ENCODE measurements at places on chromosomes 1 and 21.

GRCh38 chr21:30740462-30740861 is 6.6 kb downstream of the KRTAP21-2 start:
- no peak for DNase-seq

DNA sequence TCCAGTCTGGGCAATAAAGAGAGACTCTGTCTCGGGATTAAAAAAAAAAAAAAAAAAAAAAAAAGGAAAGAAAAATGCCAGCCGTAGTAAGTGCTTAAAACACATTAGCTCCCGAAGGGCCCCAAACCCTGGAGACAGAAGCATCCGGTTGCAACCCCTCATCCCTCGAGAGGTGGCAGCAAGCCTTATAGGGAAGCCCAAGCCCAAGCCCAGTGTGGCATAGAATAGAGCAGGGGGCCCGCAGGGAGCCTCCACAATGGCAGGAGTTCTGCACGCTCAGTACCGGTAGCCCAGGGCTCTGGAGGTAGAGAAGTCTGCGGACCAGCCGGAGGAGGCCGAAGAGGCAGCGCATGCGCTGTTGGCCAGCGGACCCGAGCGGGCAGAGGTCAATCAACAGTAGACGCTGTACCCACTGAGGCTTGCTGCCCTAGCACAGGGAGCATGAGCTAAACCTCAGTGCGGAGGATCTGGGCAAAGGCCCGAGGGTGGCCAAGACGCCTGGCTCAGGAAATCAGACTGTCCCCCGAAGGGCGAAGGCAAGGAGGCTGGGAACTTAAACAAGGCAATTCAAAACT is 34.1 kb upstream of the C1orf198 start:
- DNase-seq: no peak

- DNase-seq: no peak
Measured at GRCh38 chr1:67939942-67940341, 106.7 kb upstream of the GNG12 start.

GRCh38 chr1:29368936-29369932 is 132.9 kb downstream of the PTPRU start:
- no peak for DNase-seq

DNA sequence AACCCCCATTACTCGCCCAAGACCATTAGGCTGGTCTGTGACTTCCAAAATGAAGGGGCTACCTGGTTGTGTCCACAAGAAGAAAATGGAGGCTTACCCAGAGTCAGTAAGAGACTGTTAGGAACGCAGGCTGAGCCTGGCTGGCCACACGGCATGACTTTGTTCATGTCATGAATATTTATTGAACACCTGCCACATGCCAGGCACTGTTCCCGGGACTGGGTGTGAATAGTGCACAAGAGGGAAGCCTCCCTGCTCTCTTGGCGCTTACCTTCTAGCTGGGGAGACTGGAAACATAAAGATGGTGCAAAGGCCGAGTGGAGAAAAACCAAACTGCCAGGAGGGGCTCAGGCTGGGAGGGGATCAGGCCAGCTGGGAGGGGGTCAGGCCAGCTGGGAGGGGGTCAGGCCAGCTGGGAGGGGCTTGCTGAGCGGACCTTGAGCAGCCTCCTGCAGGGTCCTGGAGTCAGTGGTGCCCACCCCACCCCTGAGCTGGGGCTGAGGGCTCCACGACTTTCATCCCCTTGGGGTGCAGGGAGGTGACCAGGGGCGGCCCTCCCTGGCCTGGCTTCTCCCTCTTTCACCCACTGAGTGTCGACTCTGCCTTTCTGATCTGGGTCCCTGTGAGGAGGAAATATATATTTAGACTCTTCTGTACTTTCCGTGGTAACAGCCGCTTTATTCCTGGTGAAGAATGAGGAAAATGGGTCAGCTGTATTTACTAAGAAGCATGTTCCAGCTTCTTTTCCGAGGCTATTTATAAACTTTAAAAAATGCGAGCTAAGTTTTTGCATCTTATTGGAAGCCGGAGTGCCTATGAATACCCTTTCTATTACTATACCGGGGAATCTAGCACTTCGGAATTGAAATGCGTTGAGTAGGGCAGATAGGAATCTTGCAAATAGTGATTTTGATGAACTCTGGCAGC is 139.0 kb downstream of the CAMTA1 start:
- DNase-seq: no peak
